ENCODE measurements at places on chromosomes 5 and 9.

GRCh38 chr5:180291234-180291940 lies 496 bp downstream of the MAPK9 start:
- DNase-seq: no peak

DNA sequence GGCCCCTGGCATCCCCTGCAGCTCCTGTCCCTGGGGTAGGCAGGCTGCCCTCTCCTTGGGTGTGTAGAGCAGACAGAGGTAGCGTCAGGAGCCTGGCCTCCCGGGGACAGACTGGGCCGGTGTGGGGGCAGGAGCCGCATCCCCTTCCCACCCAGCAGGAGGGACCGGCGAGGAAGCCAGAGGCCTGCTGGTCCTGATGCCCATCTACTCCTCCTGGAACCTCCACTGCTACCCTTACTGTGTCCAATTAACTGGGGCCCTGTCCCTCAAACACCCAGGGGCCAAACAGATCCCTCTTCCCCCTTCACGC lies 15.6 kb downstream of the RALGDS start:
- no peak for DNase-seq

- DNase-seq: no peak
Measured at GRCh38 chr9:126389992-126390391, 63.4 kb downstream of the MVB12B start.

DNA sequence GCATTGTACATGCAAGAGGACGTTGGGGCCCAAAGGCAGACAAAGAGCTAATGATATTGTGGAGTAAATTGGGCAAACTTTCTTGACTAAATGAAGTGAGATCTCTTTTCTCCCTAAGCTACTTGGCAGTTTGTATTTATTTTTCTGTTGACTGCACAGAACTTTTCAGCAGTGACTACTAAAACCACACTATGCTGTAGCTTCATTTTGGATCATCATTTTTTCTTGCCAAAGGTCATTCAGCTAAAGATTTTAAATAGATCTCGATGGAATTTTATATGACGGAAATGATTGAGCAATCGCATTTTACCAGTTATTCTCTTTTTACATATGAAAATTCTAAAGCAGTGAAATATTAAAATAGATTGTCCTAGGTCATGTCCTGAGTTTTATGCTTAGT lies 286.1 kb upstream of the ACTBL2 start:
- DNase-seq: no peak

DNA sequence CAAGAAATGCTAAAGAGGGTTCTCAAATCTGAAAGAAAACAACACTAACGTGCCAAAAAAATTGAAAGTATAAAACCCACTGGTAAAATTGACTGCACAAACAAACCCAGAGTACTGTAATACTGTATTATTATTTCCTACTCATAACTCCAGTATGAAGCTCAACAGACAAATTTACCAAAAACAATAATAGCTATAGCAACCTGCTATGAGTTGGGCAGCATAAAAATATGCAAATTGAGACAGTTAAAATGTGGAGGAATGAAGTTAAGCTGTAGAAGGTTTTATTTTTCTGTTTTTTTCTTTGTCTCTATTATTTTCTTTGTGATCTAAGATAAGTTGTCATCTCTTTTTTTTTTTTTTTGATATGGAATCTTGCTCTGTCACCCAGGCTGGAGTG lies 15.7 kb downstream of the KIF4B start:
- DNase-seq: no peak

DNA sequence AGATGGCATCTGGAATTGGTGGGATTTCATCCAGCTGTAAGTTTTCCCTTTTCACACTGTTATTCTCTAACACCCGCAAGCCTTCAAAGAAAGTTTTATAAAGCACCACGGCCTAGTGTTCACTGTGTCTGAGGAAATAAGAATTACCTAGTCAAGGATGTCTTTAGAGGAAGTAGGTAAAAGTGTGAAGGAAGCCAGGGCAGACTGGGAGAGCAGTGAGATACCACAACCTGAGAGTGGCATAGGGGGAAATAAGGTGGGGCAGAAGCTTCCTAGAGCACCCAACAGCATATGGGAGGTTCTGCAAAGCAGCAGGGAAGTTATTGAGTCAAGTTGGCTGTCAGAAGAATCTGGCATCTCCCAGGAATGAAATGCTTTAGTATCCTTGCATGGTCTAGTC lies 241.2 kb downstream of the CETN3 start:
- no peak for DNase-seq

Data from Jurkat, Clone E6-1 (cell line).